Neural crest cell (in vitro differentiated cells): ENCODE measurements at places on chromosomes 3 and 15. TPM values are rescaled to one million over a fixed set of nuclear protein-coding genes. Genes with fewer than 3 reads are reported as not detected.

Gene TPRG1
- total RNA-seq: 0.61 and 0.91 TPM in 2 replicates

GRCh38 chr3:62433396-62433795, 60.0 kb upstream of the FEZF2 start:
- no peak overlapping the region for H3K4me3 ChIP-seq
- H3K27me3 ChIP-seq: peaks cover 73% of the 10 kb centered on the region
- no peaks in the 10 kb centered on the region for H3K36me3 ChIP-seq
- no peak for DNase-seq

DNA sequence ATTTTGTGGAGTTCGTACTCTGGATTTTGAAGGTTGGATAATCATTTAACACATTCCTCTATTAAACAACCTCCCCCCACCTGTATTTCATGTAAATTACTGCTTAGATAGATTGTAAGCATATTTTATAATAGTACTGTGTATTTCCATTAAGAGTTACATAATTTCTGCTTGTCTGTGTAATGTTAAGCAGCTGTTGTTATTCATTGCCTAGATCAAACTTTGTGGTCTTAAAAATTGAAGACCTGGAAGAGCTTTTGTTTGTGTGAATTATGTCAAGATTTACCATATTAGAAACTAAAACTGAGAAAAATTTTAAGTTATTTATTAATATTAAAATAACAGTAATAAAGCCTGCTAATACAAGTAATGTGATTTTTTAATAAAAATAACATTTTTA, 11.1 kb downstream of the SETD5 start:
- H3K27me3 ChIP-seq: no peaks in the 10 kb centered on the region
- peaks cover 39% of the 10 kb centered on the region for H3K4me1 ChIP-seq
- no peak overlapping the region for H3K27ac ChIP-seq
- peaks cover 13% of the 10 kb centered on the region for H3K36me3 ChIP-seq
- H3K4me3 ChIP-seq: no peak overlapping the region
- no peak for DNase-seq

Gene SI
- total RNA-seq: not detected in 2 replicates

GRCh38 chr3:15367059-15367458, 34.7 kb upstream of the SH3BP5 start:
- DNase-seq: no peak
- H3K4me3 ChIP-seq: no peak overlapping the region
- H3K27ac ChIP-seq: no peak overlapping the region
- no peaks in the 10 kb centered on the region for H3K36me3 ChIP-seq

Gene FOXB1
- total RNA-seq: 5.9 and 6.1 TPM in 2 replicates

DNA sequence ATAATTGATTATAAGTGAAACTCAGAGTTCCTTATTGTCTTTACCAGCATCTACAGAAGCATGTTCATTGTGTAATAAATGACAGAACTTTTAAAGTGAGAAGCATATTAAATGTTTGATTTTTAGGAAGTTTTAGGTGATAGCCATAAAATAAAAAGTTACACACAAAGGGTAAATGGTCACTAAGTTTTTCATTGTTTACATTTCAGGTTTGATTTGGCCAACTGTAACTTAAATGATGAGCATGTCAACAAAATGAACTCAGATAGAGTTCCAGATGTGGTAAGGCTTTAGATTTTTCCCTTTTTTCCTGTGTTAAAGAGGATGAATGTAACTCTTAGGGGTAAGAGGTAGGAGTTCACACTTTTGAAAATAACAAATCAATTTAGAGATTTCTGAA, 25.9 kb downstream of the NMD3 start:
- H3K27ac ChIP-seq: no peak overlapping the region
- DNase-seq: no peak
- no peaks in the 10 kb centered on the region for H3K27me3 ChIP-seq
- no peak overlapping the region for H3K4me3 ChIP-seq
- peaks cover 9% of the 10 kb centered on the region for H3K36me3 ChIP-seq

DNA sequence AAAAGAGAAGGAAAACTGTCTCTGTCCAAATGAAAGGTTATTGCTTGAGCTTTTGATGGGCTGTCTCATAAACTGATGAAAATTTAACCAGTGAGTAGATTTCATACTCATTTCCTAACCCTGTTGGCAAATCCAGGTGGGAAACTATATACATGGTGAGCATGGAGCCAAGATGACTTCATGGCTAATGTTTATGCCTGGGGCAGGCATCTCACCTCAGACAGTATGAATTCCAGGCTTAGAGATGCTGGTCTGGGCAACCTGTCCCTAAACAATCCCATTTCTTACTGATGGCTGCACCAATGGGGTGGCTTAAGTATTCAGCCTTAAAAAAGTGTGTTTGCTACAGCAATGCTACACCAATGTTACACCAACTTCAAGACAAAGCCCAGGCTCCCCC, 58.1 kb downstream of the SLTM start:
- peaks cover 29% of the 10 kb centered on the region for H3K36me3 ChIP-seq
- no peak overlapping the region for H3K27ac ChIP-seq
- H3K4me3 ChIP-seq: no peak overlapping the region
- H3K4me1 ChIP-seq: no peaks in the 10 kb centered on the region
- DNase-seq: no peak

GRCh38 chr3:24155276-24155675, 210.2 kb downstream of the NR1D2 start:
- no peak for DNase-seq
- peaks cover 17% of the 10 kb centered on the region for H3K4me1 ChIP-seq
- H3K27ac ChIP-seq: no peak overlapping the region
- peaks cover 4% of the 10 kb centered on the region for H3K27me3 ChIP-seq

Gene LRRIQ4
- 0.12 and 0.16 TPM in 2 replicates for total RNA-seq

GRCh38 chr15:88690331-88690730, 51.5 kb downstream of the ISG20 start:
- H3K4me3 ChIP-seq: peak overlapping the region; percentile 9
- DNase-seq: no peak
- peak overlapping the region; percentile 8 for H3K27ac ChIP-seq
- H3K36me3 ChIP-seq: no peaks in the 10 kb centered on the region
- peaks cover 20% of the 10 kb centered on the region for H3K4me1 ChIP-seq
- H3K27me3 ChIP-seq: no peaks in the 10 kb centered on the region

DNA sequence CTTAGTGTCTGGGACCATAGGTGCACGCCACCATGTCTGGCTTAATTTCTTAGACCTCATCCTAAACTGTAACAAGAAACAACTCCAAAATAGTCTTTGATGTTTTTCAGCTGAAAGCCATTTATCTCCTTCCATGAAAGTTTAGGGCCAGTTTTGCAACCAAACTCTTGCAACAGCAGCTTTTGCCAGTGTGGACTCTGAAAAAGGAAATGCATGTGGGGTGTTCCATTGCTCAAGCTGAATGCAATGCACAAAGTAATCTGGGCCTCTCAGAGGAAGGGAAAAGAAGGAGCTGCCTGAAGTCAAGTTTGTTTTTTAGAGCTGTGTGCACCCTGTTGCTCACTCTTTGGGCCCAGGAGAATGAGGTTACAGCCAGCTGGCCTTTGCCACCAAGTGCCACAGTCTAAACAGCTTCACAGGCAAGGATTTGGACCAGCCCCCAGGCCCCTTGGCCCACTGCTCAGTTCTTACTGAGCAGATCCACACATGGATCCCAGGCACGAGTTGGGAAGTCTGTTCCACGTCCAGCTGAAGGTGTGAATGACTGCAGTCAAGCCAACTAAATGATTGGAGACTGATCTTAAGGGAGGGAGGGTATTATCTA, 212.3 kb upstream of the LRRFIP2 start:
- DNase-seq: no peak
- H3K4me3 ChIP-seq: no peak overlapping the region
- H3K27ac ChIP-seq: no peak overlapping the region
- H3K4me1 ChIP-seq: no peaks in the 10 kb centered on the region
- peaks cover 33% of the 10 kb centered on the region for H3K36me3 ChIP-seq

GRCh38 chr3:87101861-87102625, 111.1 kb upstream of the VGLL3 start:
- H3K27me3 ChIP-seq: no peaks in the 10 kb centered on the region
- DNase-seq: no peak
- H3K36me3 ChIP-seq: peaks cover 11% of the 10 kb centered on the region
- H3K4me3 ChIP-seq: no peak overlapping the region

Gene KLHL40
- total RNA-seq: not detected in 2 replicates

Gene CLK3
- total RNA-seq: 79.2 and 88.7 TPM in 2 replicates

DNA sequence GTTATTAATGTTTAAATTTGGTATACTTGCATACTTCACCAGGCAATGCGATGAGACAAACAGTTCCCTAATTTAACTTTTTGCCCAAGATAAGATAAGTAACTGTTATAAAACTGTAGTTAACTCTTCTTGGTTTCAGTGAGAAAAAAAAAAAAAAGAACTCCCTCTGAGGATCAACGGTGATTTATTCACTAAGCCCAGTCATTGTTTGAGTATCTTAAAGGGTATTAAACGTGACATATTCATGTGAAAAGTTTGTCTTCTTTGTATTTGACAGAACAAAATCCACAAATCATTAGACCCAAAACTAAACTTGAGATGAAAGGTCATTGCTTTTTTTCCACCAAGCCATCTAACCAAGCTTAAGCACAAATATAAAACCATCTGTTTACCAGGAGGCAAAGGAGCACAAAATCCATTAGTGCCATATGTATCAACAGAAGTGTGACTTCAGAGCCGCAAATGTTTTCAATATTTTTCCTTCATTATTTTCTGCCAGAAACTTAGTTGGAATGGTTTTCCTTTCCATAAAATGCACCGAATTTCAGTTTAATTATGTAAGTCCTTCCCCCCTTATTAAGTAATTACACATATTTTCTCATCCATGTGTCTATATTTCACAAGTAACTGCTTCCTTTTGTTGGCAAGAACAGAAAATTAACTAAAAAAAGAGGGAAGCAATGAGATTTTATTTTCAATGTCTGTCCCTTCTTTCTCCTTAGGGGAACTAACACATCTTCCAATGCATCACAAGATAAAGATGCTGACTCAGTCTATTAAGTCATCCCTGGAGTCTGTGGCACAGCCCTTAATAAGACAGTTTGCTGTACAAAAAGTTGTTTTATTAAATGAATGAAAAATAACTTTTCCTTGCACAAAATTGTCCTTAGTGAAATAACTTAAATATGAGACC, 92.2 kb upstream of the RAP2B start:
- no peak overlapping the region for H3K27ac ChIP-seq
- no peak for DNase-seq
- no peaks in the 10 kb centered on the region for H3K27me3 ChIP-seq
- H3K4me3 ChIP-seq: no peak overlapping the region
- no peaks in the 10 kb centered on the region for H3K4me1 ChIP-seq

Gene CLDN18
- not detected in 2 replicates for total RNA-seq

DNA sequence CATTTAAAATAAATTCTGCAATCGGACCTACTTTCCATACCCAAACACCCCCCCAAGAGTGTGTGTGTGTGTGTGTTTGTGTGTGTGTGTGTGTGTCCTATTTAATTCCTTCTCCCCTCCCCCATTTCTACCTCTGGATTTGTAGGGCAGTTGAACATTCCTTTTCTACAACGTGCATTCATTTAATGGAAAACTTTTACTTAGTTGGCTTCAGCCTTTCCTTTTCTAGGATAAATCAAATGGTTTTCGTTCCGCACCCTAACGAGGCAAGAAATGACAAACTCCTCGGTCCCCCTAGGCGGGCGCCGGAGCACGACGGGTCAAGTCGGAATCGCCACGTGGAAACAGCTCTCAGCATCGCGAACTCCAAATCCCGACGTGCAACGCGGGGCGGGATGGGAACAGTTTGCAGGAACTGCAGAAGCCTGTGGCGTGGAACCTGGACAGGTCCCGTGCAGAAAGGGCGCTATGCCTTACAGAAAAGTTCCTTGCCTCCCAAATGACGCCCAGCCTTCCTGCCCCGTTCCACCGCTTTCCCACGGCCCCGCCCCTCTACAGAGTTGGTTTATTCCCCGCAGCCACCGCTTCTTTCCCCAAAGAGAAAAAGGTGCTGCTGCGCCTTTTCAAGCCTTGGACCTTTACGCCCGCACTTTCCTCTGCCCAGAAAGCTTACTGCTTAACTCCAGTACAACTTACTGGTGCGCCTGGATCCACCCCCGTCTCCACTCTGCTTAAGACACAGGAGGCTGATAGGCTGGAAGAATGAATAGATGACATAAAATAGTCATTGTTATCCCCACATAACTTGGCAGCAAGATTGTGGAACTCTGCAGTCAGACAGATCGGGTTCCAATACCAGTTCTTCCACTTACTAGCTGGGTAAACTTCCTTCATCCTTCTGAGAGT, 1.1 kb upstream of the EIF2B5 start:
- H3K4me3 ChIP-seq: peak overlapping the region; percentile 94
- H3K36me3 ChIP-seq: no peaks in the 10 kb centered on the region
- peaks cover 38% of the 10 kb centered on the region for H3K4me1 ChIP-seq
- H3K27ac ChIP-seq: peak overlapping the region; percentile 78
- H3K27me3 ChIP-seq: peaks cover 5% of the 10 kb centered on the region

Gene MAN2C1
- total RNA-seq: 209 and 222 TPM in 2 replicates

- peak overlapping the region; percentile 86 for H3K4me3 ChIP-seq
- no peak overlapping the region for H3K27ac ChIP-seq
- no peak for DNase-seq
- peaks cover 3% of the 10 kb centered on the region for H3K27me3 ChIP-seq
- H3K36me3 ChIP-seq: no peaks in the 10 kb centered on the region
- H3K4me1 ChIP-seq: peaks cover 12% of the 10 kb centered on the region
Measured at GRCh38 chr3:58006661-58007060, 1.6 kb upstream of the FLNB start.

Gene MFSD1
- total RNA-seq: 16.9 and 18.5 TPM in 2 replicates

DNA sequence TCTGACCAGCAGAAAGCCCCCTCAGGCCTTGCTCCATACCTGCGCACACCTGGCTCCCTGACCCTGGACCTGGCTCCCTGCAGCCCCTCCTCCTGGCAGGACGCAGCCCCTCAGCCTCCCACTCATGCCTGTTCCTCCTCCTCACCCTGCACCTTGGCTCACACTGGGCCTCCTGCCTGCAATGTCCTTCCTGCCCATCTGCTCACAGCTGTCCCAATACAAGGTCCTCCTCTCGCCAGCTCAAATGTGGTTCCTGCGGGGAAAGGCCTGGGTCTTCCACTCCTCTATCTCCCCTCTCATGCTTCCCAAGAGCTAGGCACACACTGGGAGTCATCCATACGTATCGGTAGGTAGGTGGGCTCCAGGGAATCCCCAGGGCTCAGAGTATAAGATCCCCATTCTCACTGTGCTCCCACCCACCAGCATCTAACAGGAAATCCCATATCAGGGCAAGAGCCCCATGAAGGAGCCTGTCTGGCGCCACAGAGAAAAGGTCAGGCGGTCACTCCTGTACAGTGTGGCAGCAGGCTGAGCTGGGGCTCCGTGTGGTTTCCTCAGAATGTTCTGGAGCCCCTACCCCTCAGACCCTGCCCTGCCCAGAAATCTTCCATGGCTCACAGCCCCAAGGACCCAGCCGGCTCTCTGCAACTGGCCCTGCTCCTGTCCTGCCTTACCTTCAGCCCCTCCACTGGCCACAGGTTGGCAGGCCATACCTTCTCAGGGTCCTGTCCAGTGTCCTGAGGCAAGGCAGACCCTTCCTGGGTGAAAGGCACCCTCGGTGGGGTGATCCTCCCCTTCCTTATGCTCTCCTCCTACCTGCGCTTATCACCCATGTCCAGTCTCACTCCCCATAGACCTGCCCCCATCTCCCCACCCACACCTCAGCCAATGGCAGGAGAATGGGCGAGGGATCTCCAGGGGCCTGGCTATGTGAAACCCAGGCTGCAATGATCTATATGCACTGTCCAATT, 10.9 kb downstream of the PLCD1 start:
- no peak for DNase-seq
- no peak overlapping the region for H3K4me3 ChIP-seq
- peaks cover under 1% of the 10 kb centered on the region for H3K4me1 ChIP-seq
- H3K27ac ChIP-seq: no peak overlapping the region

- peaks cover 4% of the 10 kb centered on the region for H3K36me3 ChIP-seq
- no peak within 1 kb of the TSS for H3K27ac ChIP-seq
- peaks cover 18% of the 10 kb centered on the region for H3K4me1 ChIP-seq
- H3K4me3 ChIP-seq: peak within 1 kb of the TSS; percentile 35
- no peak for DNase-seq
Measured at GRCh38 chr3:51955175-51955892, at the start of gene GPR62. Gene GPR62 (plus strand): TSS chr3:51955381. CDS start chr3:51955653, 272 bp downstream.

Gene GRK7
- total RNA-seq: not detected in 2 replicates

Gene TAGLN3
- 62.6 and 70.2 TPM in 2 replicates for total RNA-seq
